ENCODE measurements at places on chromosomes 3 and 15.

GRCh38 chr15:39556461-39556860, 24.4 kb upstream of the THBS1 start:
- DNase-seq: no peak

- DNase-seq: peak; percentile 78
These were observed 20.4 kb downstream of the COLQ start for GRCh38 chr3:15501126-15501525.

DNA sequence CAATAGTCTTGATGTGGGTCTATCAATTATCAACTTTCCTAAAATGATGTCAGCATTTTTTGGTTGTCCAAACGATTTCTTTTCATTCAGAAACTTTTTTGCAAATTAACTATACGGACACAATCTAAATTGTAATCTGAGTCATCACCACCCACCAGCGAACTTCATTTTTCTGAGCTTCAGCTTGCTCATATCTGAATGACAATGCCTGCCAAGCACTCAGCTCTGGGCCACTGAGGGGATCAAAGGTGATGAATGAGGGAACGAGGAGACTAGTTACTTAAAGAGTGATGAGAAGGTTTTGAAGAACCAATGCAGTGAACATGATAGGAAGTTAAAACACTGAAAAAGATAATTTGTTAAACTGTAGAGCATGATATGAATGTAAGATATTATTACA, 14.9 kb upstream of the TBC1D23 start:
- DNase-seq: no peak

DNA sequence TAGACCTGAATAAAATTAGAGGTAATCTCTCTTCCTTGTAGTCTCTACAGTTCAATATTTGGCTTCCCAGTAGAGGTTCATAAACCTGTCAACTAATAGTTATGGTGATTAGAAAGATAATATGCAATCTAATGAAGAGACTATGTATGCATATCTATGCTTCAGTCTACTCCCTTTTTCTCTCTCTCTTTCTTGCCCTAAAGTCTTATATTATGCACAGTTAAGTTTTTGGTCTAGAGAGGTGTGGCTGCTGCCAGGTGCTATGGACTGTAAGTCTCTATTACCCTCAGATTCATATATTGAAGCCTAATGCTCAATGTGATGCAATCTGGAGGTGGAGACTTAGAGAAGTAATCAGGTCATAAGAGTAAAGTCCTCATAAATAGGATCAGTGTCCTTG, 413.7 kb downstream of the FGF12 start:
- no peak for DNase-seq

DNA sequence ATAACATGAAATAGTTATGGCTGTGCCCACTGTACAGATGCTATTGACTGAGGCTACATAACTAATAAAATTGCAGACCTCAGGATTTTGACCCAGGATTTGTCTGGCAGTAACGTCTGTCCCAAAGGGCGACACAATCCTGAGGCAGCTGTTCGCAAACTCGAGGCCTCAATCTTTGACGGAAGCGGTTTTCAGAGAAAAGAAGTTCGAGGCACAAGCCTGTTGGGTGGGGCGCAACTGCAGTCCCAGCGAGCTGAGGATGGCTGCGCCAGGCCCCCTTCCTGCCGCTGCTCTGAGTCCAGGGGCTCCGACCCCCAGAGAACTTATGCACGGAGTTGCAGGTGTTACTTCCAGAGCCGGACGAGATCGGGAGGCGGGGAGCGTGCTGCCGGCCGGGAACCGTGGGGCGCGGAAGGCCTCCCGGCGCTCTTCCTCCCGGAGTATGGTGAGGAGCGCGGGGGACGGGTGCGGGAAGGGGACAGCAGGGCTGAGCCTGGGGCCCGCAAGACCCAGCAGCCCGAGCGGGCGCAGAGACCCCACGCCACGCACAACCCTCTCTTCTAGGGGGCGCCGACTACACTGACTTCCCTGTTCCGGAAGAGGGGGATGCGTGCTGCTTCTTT, at the start of gene PARP15:
Gene PARP15 (plus strand): TSS at position 242 of the 623 bp plus-strand sequence. CDS start 18 bp downstream, at position 260.
- no peak for DNase-seq

DNA sequence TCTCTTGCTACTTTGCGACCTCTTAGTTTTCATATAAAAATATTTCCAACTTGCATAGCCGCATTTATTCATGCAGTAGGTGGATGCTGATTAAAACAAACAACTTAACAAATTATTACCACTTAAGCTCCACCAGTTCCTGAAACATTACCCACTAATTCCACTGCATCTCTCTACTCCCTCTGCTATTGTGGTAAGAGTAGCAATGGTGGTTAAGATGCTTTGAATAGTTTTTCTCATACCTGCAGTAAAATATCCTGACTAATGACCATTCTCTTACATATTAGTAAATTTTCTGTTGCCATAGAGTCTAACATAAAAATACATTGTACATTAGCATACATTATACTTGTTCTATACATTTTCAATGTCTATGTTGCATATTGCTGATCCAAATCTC, 397.6 kb upstream of the PLSCR5 start:
- no peak for DNase-seq

DNA sequence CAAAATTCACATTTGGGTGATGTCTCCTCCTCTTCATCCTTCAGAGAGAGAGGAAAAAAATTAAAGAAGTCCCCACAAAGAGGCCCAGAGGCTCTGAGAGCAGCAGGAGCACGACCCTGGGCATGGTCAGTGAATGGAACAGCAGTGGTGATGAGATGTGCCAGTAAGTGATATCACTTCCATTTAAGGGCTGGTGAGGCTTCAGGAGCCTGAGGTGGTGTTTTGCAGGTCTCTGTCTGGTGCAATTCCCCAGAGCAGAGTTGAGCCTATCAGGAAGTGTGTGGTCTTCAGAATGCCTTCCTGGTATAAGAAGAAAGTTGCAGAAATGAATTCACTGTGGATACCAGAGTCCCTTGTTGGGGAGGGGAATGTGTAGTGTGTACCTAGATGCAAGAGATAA, 21.4 kb downstream of the ERICH6 start:
- DNase-seq: no peak

All from NCI-H2081 (cell line).